ENCODE measurements at places on chromosomes 7 and 10.

DNA sequence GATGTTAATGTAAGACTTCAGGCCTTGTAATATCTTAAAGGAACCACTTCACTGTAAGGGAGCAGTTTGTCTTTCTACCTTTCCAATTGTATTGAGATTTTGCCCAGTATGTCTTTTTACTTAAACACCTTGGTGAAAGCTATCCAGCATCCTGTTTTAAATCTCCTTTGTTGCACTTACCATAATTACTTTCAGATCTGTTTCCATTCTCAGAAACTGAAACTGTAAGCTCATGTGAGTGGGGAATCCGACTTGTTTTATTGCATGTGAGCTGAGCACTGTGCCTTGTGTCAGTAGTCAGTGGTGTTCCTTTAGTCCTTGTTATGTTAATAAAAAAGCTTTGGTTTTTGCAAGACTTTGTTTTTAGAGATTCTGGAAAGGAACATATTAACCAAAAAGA is 42.2 kb downstream of the BMPR1A start:
- no peak for DNase-seq

GRCh38 chr7:128738570-128739047 is 550 bp upstream of the CALU start:
- no peak for DNase-seq

DNA sequence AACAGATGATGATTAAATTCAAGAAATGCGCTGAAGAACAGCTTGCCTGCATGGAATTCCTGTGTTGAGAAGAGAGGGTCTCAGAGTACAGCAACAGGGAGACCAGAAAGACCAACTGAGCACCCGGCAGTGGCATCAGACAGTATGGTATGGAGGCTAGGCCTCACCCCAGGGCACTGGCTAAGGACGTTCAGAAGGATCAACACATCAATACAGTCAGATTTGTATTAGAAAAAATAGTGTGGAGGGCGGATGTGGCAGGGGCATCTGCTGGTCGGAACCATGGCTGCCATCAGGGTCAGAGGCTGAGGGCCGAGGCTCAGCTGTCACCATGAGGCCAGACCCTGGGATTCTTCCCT is 142.1 kb downstream of the ADARB2 start:
- no peak for DNase-seq

DNA sequence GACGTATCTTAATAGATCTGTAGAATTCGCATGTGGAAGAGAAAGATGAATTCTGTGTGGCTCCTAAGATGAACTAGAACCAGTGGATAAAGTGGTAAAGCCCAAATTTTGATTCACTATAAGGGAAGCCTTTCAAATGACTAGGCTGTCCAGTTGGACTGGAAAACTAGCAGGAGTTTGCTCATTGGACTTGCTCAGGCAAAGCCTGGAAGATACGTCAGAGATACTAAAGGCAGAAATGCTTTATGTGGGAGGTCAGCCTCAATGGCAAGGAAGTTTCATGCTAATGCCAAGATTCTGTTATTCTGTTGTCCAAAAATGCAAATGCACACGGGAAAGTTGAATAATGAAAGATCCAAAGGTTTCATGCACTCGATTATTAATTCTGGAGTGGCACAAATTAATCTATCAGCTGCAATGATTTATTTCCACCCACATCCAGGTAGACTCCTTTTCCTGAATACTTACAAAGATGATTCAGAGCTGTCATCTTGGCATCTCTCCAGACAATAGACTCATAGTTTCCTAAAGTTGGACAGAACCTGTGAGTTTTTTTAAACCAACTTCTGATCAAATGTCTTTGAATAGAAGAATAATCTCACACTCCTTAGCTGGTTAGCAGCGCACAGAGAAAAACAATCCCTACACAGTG is 20.5 kb upstream of the PPP1R3C start:
- DNase-seq, result no peak
